ENCODE measurements at places on chromosomes 2 and 18.

- no peak for DNase-seq
Observed at GRCh38 chr18:27501671-27502070, 316.6 kb upstream of the CHST9 start.

DNA sequence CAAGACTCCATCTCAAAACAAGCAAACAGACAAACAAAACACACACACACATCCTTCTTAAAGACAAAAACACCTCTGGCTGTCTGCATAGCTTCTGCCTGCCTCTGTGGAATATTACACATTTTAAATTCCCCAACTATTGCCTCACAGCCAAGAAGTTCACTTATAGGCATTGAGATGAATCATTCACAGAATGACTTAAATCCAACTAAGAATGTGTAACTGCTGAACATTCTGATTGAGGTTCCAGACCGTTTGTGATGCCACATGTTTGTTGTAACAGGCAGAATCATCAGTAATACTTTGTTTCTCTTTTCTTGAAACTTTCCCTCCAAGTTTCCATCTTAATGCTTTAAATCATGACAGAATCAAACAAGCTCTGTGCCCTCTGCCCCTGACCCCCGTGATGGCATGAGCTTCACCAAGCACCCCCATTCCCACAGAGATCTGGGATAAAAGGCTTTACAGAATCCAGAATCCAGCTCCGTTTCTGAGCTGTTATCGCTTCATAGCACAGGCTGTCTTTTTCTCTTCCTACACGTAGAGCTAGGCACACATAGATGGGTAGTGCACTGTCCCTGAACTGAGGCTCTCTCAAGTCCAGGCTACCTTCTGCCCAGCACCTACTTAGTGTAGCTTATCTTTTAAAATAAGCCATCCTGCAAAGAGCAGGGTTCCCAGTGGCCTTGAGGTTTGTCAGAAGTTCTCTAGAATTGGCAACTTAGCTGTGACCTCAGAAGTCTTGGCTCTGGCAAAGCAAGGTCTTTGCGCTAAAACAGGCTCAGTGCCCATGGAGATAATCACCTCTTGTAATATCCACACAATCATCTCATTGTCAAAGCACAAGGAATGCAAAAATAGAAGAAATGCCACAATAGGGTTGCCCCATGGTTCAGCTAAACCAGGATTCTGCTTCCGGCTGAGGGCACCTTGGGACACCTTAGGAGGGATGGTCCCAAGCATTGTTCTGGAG lies 32.9 kb downstream of the EPAS1 start:
- no peak for DNase-seq

DNA sequence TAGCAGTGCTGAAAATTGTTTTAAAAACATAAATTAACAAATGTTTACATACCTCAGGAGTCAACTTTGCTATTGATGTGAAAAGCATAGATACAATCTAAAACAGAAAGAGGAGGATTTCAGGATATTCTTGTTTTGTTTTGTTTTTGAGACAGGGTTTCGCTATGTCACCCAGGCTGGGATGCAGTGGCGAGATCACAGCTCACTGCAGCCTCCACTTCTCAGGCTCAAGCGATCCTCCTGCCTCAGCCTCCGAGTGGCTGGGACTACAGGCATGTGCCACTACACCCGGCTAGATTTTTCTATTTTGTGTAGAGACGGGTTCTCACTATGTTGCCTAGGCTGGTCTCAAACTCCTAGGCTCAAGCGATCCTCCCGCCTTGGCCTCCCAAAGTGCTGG lies 60.6 kb downstream of the C2orf74 start:
- no peak for DNase-seq

- no peak for DNase-seq
Observed at GRCh38 chr2:79191816-79192215, 32.3 kb upstream of the REG3A start.

- DNase-seq, result no peak
Observed at GRCh38 chr2:111105926-111106325, 14.8 kb upstream of the BCL2L11 start.

GRCh38 chr2:96608469-96609455 lies 29.4 kb downstream of the KANSL3 start:
- DNase-seq, result no peak

All from hematopoietic multipotent progenitor cell treated with erythropoietin and hydrocortisone succinate and interleukin-3 and kit ligand, for 6 days (in vitro differentiated cells).